ENCODE measurements at places on chromosomes 5 and 9. TPM values are rescaled to one million over a fixed set of nuclear protein-coding genes. Genes with fewer than 3 reads are reported as not detected.

- no peak overlapping the region for H3K27ac ChIP-seq
- H3K27me3 ChIP-seq, result no peaks in the 10 kb centered on the region
- no peak for DNase-seq
- H3K36me3 ChIP-seq, result peaks cover 24% of the 10 kb centered on the region
- H3K4me3 ChIP-seq, result no peak overlapping the region
These were observed 18.5 kb downstream of the TBC1D2 start for GRCh38 chr9:98236901-98237487.

GRCh38 chr5:96022971-96023370, 61.3 kb upstream of the ELL2 start:
- H3K36me3 ChIP-seq, result no peaks in the 10 kb centered on the region
- no peaks in the 10 kb centered on the region for H3K27me3 ChIP-seq
- no peak overlapping the region for H3K4me3 ChIP-seq
- no peak overlapping the region for H3K27ac ChIP-seq
- H3K4me1 ChIP-seq, result no peaks in the 10 kb centered on the region
- no peak for DNase-seq

GRCh38 chr5:95440825-95441224, 49.7 kb downstream of the FAM81B start:
- H3K36me3 ChIP-seq, result no peaks in the 10 kb centered on the region
- no peak overlapping the region for H3K27ac ChIP-seq
- no peak overlapping the region for H3K4me3 ChIP-seq
- H3K4me1 ChIP-seq, result no peaks in the 10 kb centered on the region
- H3K27me3 ChIP-seq, result no peaks in the 10 kb centered on the region

- peaks cover 3% of the 10 kb centered on the region for H3K36me3 ChIP-seq
- no peak overlapping the region for H3K4me3 ChIP-seq
- DNase-seq, result peak; percentile 51
- H3K4me1 ChIP-seq, result no peaks in the 10 kb centered on the region
- no peak overlapping the region for H3K27ac ChIP-seq
- no peaks in the 10 kb centered on the region for H3K27me3 ChIP-seq
These were observed 65.9 kb downstream of the DAP start for GRCh38 chr5:10695055-10695649.

- peak; percentile 40 for DNase-seq
- H3K27ac ChIP-seq, result no peak overlapping the region
- no peak overlapping the region for H3K4me3 ChIP-seq
- H3K4me1 ChIP-seq, result no peaks in the 10 kb centered on the region
- no peaks in the 10 kb centered on the region for H3K27me3 ChIP-seq
- no peaks in the 10 kb centered on the region for H3K36me3 ChIP-seq
These were observed 31.2 kb upstream of the SLC28A3 start for GRCh38 chr9:84371737-84372136.

GRCh38 chr5:32254881-32255539, 57.7 kb downstream of the MTMR12 start:
- H3K36me3 ChIP-seq, result peaks cover 10% of the 10 kb centered on the region
- DNase-seq, result no peak
- no peak overlapping the region for H3K4me3 ChIP-seq
- no peaks in the 10 kb centered on the region for H3K27me3 ChIP-seq

DNA sequence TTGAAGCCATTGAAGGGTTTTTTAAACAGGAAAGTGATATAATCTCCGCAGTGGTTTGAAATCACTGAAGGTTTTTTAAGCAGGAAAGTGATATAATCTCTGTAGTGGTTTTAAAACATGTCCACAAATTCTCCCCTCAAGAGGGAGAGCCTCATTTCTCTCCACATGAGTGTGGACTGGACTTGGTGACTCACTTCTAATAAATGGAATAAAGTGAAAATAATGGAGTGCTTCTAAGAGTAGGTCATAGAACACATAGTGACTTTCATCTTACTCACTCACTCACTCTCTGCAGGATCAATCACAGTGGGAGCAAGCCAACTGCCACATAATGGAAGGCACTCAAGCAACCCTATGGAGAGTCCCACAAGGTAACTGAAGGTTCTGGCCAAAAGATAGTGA, 12.0 kb downstream of the CTNNAL1 start:
- H3K4me3 ChIP-seq, result no peak overlapping the region
- no peaks in the 10 kb centered on the region for H3K27me3 ChIP-seq
- H3K36me3 ChIP-seq, result peaks cover 2% of the 10 kb centered on the region
- no peak for DNase-seq
- H3K4me1 ChIP-seq, result no peaks in the 10 kb centered on the region

- H3K4me1 ChIP-seq, result no peaks in the 10 kb centered on the region
- DNase-seq, result peak; percentile 11
- no peak overlapping the region for H3K27ac ChIP-seq
- H3K4me3 ChIP-seq, result no peak overlapping the region
These were observed 1.3 kb downstream of the SPATA31E1 start for GRCh38 chr9:87883990-87884389.

NRARP gene
- 10.8 TPM for total RNA-seq

- no peak for DNase-seq
- no peak overlapping the region for H3K4me3 ChIP-seq
- no peaks in the 10 kb centered on the region for H3K4me1 ChIP-seq
- no peak overlapping the region for H3K27ac ChIP-seq
These were observed 35.8 kb upstream of the MEGF10 start for GRCh38 chr5:127254729-127255284.

SPATA9 gene
- not detected for total RNA-seq

WWC1 gene
- 48.4 TPM for total RNA-seq

PPP1R26 gene
- total RNA-seq, result 29.6 TPM

DNA sequence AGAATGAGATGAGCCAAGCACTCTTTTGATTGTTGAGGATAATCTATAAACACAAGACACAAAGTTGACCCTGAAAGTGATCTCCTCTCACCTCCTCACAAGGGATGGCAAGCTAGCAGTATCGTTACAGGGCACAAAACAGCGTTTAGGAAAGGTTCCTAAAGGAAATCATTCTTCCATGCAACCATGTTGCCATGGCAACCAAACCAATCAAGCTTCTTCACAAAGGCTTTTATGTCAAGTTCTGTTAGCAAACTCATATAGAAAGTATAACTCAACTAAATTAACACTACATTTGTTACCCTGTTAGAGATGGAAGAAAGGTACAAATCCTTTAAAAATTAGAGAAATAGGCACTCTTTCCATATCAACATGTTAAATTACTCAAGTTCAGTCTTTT, 1016.8 kb upstream of the DMAC1 start:
- peaks cover 2% of the 10 kb centered on the region for H3K36me3 ChIP-seq
- H3K4me3 ChIP-seq, result no peak overlapping the region
- H3K27me3 ChIP-seq, result no peaks in the 10 kb centered on the region

- H3K4me3 ChIP-seq, result no peak overlapping the region
- H3K27me3 ChIP-seq, result no peaks in the 10 kb centered on the region
- no peak overlapping the region for H3K27ac ChIP-seq
- DNase-seq, result no peak
These were observed 306.8 kb upstream of the NMUR2 start for GRCh38 chr5:152711801-152712388.

DNA sequence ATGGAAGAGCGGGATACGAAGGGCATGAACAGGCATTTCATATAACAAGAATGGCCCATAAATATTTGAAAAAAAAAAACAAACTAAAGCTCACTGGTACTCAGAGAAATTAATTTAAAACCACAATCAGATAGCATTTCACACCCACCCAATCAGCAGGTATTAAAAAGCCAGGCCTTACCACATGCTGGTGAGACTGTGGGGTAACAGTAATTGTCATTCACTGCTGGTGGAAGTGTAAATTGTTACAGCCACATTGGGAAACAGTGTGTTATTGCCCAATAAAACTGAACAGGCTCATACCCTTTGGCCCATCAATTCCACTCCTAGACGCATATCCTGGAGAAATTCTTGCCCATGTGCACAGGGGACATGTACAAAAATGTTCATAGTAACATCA, 66.0 kb downstream of the PLAC8L1 start:
- no peaks in the 10 kb centered on the region for H3K36me3 ChIP-seq
- H3K4me3 ChIP-seq, result no peak overlapping the region
- no peaks in the 10 kb centered on the region for H3K27me3 ChIP-seq

DNA sequence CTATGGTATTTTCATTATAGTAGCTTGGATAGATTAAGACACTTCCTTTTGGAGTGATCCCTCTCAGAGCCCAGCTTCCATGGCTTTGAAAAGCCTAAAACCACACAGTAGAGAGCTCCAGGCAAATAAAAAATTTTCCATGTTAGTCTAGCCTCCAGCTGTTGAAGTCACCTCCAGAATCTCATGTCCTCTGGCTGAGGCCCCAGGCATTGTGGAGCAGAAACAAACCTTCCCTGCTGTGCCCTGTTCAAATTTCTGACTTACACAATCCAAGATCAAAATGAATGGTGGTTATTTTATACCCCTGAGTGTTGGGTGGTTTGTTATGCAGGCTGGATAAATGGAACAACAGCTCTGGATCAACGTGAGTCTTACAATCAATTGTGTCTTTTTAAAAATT, 203.9 kb downstream of the ICE1 start:
- no peak overlapping the region for H3K4me3 ChIP-seq
- DNase-seq, result no peak
- no peaks in the 10 kb centered on the region for H3K27me3 ChIP-seq
- no peaks in the 10 kb centered on the region for H3K4me1 ChIP-seq

GRCh38 chr5:79785983-79786382, 96.3 kb downstream of the CMYA5 start:
- H3K27me3 ChIP-seq, result no peaks in the 10 kb centered on the region
- no peak for DNase-seq
- H3K36me3 ChIP-seq, result no peaks in the 10 kb centered on the region
- no peak overlapping the region for H3K4me3 ChIP-seq
- H3K4me1 ChIP-seq, result no peaks in the 10 kb centered on the region
- H3K27ac ChIP-seq, result no peak overlapping the region

DNA sequence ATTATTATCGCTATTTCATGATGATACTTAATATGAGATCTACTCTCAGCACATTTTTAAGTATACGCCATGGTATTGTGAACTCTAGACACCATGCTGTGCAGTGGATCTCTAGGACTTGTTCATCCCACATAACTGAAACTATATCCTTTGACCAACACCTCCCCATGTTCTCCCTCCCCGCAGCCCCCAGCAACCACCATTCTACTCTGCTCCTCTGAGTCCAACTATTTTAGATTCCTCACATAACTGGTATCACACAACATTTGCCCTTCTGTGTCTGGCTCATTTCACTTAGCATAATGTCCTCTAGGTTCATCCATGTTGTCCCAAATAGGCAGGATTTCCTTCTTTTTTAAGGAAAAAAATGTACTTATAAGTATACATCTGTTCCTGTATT, 6.6 kb upstream of the TBC1D2 start:
- no peak overlapping the region for H3K27ac ChIP-seq
- no peak overlapping the region for H3K4me3 ChIP-seq
- DNase-seq, result no peak
- no peaks in the 10 kb centered on the region for H3K27me3 ChIP-seq

TLE4 gene
- 44.1 TPM for total RNA-seq

DNA sequence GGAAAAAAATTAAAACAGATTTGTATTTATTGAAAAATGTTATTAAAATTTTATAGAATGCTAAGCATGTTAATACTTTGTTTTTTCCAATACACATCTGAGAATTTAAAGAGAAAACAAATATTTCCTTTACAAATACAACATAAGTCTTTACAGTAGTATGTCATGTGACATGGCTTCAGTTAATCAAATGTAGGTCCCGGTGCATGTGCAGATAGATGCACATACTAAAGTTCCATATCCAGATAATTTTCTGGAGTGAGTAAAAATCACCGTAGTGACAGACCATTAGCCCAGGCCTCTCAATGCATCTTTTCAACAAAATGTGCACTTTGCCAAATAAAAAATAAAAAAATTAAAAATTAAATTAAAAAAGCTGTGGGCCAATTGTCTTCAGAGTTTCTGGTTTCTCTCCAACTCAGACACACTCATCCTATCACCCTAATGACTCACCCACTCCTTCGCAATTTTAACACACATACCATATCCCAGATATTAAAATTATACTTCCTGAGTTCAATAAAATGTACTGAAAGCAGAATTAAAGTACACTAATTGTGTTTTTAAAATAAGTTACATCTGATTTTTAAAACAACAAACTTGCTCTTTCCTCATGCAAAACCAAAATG, 508.1 kb downstream of the NR2F1-AS1 start:
- H3K27me3 ChIP-seq, result no peaks in the 10 kb centered on the region
- no peak overlapping the region for H3K4me3 ChIP-seq
- H3K4me1 ChIP-seq, result no peaks in the 10 kb centered on the region
- H3K27ac ChIP-seq, result no peak overlapping the region
- DNase-seq, result no peak

DNA sequence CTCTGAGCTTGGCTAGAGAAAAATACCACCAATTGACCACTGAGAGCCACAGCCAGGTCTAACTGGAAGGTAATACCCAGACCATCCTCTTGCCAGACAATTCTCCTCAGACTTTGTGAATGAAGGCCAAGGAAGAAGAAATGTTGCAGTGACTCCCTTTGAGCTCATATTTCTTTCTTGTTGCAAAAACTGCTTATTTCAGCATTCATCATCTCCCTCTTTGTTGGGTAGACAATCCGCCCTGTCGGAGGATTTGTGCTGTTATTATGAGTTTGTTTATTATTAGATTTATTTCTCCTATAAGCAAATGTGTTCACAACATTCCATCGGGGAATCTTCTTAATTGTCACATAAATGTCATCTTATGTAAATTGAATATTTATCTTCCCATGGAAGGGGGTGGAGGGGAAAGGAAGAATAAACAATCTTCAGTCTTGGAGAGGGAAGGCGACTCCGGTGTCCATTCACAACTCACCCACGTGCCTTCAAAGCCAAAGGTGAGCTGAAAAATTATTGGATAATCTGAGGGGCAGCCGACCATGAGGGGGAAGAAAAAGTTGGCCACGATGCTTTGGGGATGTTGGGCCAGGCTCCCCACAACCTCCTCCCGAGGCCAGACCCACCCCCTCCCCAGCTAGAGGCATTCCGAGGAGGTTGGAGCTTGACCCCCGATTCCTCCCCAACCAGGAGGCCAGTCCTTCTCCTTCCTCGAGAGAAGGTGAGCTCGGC, 1.8 kb upstream of the JADE2 start:
- DNase-seq, result no peak
- peak overlapping the region; percentile 95 for H3K27ac ChIP-seq

PCDHGA6 gene
- total RNA-seq, result 4.9 TPM

ZNF354C gene
- 15.8 TPM for total RNA-seq

GRCh38 chr5:68729678-68730077, 364.1 kb upstream of the SLC30A5 start:
- H3K27me3 ChIP-seq, result no peaks in the 10 kb centered on the region
- no peaks in the 10 kb centered on the region for H3K36me3 ChIP-seq
- H3K4me1 ChIP-seq, result peaks cover 9% of the 10 kb centered on the region
